ENCODE measurements at places on chromosomes 7 and 10. TPM values are rescaled to one million over a fixed set of nuclear protein-coding genes. Genes with fewer than 3 reads are reported as not detected.

- DNase-seq, result no peak
Observed at GRCh38 chr10:123683865-123684264, 17.7 kb downstream of the GPR26 start.

- DNase-seq, result no peak
Observed at GRCh38 chr7:93622036-93623033, 47.8 kb upstream of the CALCR start.

DNA sequence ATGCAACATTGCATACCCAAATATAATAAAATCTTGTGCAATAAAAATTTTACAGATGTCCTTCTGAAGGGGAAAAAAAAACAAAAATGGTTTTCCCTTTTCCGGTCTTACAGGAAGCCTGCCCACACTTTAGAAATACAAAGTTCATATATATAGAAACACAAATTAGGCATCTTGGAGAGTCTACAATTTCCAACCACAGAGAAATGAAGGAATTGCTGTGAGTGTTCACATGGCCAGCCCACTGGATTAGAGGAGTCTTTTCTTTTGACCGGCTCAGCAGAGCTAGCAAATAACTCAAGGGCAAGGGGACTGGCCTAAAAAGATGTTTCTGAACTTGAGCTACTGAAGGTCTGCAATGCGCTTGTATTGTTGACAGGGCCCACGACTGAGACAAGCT, 92.4 kb downstream of the GLI3 start:
- no peak for DNase-seq

- DNase-seq, result peak; percentile 49
Observed at GRCh38 chr10:103874730-103875129, 19.4 kb upstream of the SH3PXD2A start.

- no peak for DNase-seq
Observed at GRCh38 chr7:134935701-134936100, 50.6 kb upstream of the AGBL3 start.

GRCh38 chr10:28036587-28036986, 37.7 kb upstream of the ODAD2 start:
- no peak for DNase-seq

DNA sequence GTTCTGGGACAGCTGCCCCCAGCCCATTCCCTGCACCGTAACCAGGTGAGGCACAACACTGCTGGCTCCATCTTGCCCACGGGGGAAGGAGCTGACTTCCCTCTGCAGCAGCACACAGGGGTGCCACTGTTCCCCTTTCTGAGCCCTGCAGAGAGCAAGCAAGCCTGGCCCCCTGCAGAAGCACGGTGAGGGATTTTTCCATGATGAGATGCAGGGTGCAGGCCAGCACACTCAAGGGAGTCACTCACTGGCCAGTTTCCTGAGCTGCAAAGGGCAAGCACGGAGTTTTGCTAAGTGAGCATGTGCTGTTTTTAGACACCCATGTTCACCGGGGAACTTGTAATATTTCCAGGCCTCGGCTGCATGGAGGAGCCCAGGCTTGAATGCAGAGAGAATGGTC, 176.6 kb downstream of the PIP4K2A start:
- DNase-seq, result no peak

The MYPN gene
- total RNA-seq, result not detected

The CHN2 gene
- total RNA-seq, result 3.8 TPM

The NUDT5 gene
- total RNA-seq, result 33.9 TPM

The IFIT1B gene
- total RNA-seq, result not detected

The GJD4 gene
- total RNA-seq, result not detected

All from lower leg skin (tissue), 4 donors.